Fibroblast of skin of left quadriceps (primary cell): ENCODE measurements at places on chromosomes 7 and 10.
A peak's percentile ranks its signal among the peaks of the same experiment; 100 is the strongest.

DNA sequence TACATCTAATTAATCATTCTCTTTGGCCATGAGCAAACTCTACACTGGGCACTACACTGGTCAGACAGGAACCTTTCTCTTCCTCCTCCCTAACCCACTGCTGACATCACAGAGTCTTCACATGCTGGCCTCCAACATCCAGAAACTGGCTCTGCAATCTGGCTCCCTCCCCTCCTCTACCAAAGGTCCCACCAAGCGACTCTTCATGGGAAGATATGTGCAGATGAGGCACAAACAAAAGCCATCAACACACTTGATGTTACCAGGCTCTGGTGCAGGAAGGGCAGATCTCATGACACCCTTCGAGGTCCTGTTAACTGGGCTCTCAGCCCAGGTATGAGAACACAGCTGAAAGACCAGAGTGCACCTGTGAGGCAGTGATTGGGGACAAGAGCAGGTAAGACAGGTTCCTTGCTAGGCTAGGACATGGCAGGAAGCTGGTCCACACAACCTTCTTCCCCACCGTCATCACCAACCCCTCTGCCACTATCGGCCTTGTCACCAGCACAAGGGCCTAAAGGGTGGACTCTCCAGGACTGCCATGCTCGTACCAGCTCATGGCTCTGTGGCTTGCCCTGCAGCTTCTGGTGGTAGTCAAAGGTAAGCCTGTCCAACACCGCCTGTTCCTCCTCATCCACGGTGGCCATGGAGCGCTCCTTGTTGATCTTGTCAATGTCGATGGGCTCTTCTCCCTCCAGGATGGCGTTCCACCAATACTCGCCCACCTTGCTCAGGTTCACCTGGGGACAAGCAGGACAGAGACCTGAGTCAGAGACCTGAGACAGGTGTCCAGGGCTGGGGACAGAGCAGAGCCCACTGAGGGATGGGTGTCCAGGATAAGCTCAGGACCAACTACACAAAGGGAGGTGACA, 66.6 kb upstream of the CAMK2B start:
- no peak for DNase-seq

- DNase-seq, result no peak
Observed at GRCh38 chr7:119685906-119686305, 587.1 kb upstream of the KCND2 start.

GRCh38 chr7:191981-192649, at the start of gene FAM20C:
FAM20C (plus strand) TSS chr7:192571; CDS start chr7:193200, 629 bp downstream.
- DNase-seq, result peak; percentile 46

GRCh38 chr7:128777156-128778123, 1.8 kb upstream of the OPN1SW start:
- DNase-seq, result no peak

GRCh38 chr10:3090914-3091787, 23.8 kb downstream of the PFKP start:
- DNase-seq, result no peak

DNA sequence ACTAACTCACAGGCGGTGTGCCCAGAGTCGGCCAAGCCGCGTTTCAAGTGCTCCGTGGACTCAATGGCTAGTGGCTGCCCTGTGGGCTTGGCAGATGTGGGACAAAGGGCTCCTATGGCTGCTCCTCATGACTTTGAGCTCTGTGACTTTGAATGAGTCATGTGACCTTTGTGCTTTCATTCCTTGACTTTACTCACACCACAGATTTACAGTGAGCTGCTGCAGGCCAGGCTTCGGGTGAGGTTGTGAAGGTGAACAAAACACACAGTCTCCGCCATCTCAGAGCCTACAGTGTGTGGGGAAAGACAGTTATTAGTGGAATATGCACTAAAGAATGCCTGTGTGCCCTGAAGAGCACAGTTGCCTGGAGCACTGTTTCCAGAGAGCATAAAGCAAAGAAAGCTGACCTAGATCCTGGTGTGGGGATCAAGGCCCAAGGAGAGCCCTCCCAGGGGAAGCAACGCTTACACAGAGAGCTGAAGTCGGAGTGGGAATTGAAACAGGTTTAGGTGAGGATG, 29.7 kb upstream of the PLEKHA1 start:
- DNase-seq, result no peak

GRCh38 chr10:70649526-70649925, 22.8 kb upstream of the ADAMTS14 start:
- no peak for DNase-seq

GRCh38 chr10:127657056-127657455, 79.9 kb upstream of the FOXI2 start:
- no peak for DNase-seq

DNA sequence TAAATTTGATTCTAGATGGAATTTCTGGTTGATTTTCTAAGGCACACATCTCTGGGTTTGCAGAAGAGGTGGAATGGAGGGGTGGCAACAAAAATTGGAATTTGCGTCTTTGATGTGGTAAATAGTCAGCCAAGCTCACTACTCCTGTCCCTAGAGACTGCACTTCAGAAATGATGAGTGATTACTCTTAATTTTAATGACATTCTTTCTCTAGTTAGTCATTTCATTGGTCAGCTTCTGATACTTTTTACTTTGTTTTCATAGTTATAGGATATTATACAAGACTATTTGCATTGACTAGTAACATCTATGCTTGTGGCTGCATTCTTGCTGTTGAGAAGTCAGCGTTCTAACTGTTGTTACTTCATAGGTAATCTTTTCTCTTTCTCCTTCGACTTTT, 658.3 kb downstream of the SUGCT start:
- DNase-seq, result peak; percentile 68

GRCh38 chr7:111510584-111511378, 51.5 kb downstream of the IMMP2L start:
- DNase-seq, result no peak
